Caco-2 (cell line): ENCODE measurements at places on chromosomes 12 and 14. TPM values are rescaled to one million over a fixed set of nuclear protein-coding genes. Genes with fewer than 3 reads are reported as not detected.

The KCNC2 gene
- not detected in 2 replicates for total RNA-seq

The PRKD1 gene
- total RNA-seq, result 0.36 and 0.49 TPM in 2 replicates

The CFAP54 gene
- total RNA-seq, result 0.12 and 0.14 TPM in 2 replicates

DNA sequence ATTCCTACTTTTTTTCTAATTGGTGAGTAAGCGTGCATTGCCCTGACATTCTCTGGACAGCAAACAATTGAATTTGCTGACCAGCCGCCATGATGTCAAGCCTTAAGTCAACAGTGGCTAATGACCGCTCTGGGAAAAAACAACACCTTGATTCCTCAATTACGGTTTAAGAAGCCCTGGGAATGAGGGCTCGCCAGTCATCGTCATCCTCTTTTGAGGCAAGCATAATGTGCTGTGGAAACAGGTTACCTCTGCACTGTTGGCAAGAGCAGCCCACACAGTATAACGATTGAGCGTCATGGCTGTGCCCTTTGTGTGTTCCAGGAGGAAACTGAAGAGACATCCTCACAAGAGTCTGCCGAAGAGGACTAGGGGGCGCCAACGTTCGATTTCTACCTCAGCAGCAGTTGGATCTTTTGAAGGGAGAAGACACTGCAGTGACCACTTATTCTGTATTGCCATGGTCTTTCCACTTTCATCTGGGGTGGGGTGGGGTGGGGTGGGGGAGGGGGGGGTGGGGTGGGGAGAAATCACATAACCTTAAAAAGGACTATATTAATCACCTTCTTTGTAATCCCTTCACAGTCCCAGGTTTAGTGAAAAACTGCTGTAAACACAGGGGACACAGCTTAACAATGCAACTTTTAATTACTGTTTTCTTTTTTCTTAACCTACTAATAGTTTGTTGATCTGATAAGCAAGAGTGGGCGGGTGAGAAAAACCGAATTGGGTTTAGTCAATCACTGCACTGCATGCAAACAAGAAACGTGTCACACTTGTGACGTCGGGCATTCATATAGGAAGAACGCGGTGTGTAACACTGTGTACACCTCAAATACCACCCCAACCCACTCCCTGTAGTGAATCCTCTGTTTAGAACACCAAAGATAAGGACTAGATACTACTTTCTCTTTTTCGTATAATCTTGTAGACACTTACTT is 138.9 kb downstream of the HMGA2 start:
- peak; percentile 29 for DNase-seq

DNA sequence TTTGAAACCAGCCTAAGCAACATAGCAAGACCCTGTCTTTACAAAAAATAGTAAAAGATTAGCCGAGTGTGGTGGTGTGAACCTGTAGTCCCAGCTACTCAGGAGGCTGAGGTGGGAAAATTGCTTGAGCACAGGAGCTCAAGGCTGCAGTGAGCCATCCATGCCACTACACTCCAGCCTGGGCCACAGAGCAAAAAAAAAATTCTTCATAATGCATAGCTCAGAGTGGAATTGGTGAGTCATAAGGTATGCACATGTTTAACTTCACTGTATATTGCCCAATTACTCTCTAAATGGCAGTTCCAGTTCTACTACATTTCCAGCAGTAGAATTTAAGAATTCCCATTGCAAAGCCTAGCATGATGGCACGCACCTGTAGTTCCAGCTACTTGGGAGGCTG is 26.8 kb upstream of the CLIP1 start:
- DNase-seq, result peak; percentile 80

GRCh38 chr14:32933629-32934072 is 5.0 kb upstream of the NPAS3 start:
- DNase-seq, result no peak

- no peak for DNase-seq
Observed at GRCh38 chr14:62470935-62471334, 574.3 kb downstream of the KCNH5 start.

GRCh38 chr12:77572371-77572770 is 258.3 kb upstream of the NAV3 start:
- DNase-seq, result no peak

DNA sequence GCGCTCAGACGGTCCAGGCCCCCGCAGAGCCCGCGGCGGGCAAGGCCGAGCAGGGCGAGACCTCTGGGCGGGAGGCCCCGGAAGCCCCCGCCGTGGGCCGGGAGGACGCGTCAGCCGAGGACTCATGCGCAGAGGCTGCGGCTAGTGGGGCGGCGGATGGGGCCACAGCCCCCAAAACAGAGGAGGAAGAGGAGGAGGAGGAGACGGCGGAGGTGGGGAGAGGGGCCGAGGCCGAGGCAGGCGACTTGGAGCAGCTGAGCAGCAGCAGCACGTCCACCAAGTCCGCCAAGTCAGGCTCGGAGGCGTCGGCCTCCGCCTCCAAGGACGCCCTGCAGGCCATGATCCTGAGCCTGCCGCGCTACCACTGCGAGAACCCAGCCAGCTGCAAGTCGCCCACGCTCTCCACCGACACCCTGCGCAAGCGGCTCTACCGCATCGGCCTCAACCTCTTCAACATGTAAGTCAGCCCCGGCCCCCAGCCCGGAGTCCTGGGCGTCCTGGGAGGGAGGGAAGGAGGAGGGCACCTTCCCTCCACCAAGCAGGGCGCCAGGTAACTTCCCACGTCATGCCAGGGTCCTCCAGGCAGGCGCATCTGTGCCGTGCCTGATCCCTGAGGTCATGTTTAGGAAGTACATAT is 72.4 kb downstream of the IQSEC3 start:
- no peak for DNase-seq
